ENCODE measurements at places on chromosomes 16 and 17.
A peak's percentile ranks its signal among the peaks of the same experiment; 100 is the strongest.

GRCh38 chr17:42898147-42898811 is 2.3 kb upstream of the G6PC1 start:
- DNase-seq = no peak

GRCh38 chr17:28961391-28961790 is 10.1 kb upstream of the PHF12 start:
- DNase-seq = no peak

- no peak for DNase-seq
Observed at GRCh38 chr17:65774787-65775186, 213.3 kb upstream of the AXIN2 start.

- no peak for DNase-seq
Observed at GRCh38 chr17:83192161-83192788, 112.9 kb downstream of the METRNL start.

DNA sequence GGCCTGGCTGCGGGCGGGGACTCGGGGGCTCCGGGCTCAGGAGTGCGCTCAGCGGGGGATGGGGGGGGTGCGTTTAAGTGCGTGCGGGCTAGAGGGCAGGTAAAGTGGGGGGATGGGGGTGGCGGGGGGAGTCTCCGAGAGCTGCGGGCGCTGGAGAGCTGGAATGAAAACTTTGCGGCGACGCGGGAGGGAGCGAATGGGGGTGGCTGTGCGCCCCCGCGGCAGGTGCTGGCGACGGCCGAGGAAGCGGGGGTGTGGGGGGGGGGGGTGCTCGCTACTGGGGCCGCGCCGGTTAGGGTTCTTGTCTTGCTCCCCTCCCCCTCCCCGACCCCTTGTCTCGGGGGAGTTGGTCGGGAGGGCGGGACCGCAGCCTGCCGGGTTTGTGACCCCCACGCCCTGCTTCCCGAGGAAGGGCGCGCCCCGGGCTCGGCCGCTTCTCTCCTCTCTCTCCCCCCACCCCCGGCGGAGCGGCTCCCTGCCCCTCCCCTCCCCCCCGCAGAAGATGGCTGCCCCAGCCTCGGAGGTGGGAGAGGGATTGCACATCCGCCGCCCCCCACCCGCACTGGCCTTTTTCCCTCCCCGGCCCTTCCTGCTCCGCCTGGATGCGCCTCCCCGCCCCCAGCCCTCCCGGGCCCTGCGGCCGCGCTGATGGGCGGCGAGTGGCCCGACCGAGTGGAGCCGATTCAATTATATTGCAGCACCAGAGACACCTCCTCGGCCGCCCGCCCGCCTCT is 649 bp downstream of the GSE1 start:
- DNase-seq = peak; percentile 68

GRCh38 chr16:50534091-50534490 is 14.1 kb upstream of the NKD1 start:
- no peak for DNase-seq

DNA sequence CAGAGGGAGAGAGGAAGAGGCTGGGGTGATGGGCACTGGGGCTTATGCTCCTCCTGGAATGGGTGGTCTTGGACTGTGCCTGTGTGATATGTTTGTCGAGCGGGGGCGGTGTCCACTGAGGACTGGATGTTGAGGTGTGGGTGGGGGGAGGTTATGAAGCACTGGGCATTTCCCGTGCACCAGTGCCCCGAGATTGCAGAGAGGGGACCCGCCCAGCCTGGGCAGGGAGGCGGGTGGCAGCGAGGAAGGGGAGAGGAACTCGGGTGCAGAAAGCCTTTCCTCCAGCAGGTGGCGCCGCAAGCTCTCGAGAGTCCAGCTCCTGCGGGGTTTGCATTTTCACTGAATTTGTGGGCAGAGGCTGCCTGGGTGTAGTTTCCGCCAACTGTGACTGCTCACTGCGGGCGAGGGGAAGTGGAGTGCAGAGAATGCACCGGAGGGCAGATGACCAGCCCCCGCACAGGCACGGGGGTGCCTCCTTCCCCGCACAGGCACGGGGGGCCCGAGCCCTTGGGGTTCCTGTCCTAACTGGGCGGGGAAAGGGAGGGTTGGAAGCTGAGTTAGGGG is 190.6 kb downstream of the SEC14L1 start:
- peak; percentile 93 for DNase-seq

Measured in KBM-7 (cell line).